ENCODE measurements at places on chromosomes 7 and 10. TPM values are rescaled to one million over a fixed set of nuclear protein-coding genes. Genes with fewer than 3 reads are reported as not detected.

DNA sequence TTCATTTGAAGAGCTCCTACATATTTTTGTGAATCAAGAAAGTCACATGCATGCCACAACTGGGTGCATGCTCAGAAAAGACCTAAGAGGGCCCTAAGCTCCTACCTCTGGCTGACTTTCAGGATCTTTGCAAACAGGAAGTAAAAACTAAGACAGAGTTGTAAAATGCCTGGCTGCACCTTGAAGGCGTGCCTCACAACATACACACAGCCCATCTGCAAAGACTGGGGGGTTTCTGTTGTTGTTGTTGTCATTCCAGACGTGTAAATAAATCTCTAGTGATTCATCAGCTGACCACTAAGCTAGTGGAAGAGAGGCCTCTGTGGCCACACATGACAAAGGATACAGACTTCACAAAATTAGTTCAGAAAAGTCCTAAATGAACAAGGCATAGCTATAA, 31.8 kb downstream of the SMURF1 start:
- no peak for DNase-seq

DNA sequence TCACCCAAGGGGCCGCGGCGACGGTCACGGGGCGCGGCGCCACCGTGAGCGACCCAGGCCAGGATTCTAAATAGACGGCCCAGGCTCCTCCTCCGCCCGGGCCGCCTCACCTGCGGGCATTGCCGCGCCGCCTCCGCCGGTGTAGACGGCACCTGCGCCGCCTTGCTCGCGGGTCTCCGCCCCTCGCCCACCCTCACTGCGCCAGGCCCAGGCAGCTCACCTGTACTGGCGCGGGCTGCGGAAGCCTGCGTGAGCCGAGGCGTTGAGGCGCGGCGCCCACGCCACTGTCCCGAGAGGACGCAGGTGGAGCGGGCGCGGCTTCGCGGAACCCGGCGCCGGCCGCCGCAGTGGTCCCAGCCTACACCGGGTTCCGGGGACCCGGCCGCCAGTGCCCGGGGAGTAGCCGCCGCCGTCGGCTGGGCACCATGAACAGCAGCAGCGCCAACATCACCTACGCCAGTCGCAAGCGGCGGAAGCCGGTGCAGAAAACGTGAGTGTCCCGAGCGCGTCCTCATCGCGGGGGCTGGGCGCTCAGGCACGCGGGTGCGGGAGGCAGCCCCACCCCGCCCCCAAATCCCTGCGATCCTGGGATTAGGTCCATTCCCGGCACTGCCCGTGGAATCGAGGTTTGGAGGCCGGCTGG, 509 bp downstream of the AHR start:
- peak; percentile 38 for DNase-seq

DNA sequence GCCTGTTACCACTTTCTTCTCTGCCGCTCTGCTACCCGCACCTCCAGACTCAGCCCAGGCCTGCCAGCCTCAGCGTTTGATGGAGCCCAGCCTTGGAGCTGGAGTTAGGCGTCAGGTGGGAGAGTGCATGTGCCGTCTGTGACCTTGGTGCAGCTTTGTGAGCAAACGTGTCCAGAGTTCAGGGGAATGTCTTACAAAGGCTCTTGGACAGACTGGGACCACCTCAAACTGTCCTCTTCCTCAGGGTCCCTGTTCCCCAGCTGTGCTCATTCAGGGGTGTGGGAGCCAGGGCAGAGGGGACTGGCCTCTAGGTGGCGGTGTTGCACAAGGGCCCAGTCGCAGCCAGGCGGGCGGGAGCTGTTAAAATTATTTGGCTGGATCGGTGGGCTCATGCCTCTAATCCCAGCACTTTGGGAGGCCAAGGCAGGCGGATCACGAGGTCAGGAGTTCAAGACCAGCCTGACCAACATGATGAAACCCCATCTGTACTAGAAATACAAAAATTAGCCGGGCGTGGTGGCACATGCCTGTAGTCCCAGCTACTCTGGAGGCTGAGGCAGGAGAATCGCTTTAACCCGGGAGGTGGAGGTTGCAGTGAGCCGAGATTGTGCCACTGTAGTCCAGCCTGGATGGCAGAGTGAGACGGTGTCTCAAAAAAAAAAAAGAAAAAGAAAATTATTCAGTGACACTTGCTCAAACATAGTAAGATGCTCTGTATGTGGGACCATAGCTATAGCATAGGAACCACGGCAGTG, 89.2 kb downstream of the ADCY1 start:
- DNase-seq: peak; percentile 9

The ADK gene
- 34.1 TPM for total RNA-seq

DNA sequence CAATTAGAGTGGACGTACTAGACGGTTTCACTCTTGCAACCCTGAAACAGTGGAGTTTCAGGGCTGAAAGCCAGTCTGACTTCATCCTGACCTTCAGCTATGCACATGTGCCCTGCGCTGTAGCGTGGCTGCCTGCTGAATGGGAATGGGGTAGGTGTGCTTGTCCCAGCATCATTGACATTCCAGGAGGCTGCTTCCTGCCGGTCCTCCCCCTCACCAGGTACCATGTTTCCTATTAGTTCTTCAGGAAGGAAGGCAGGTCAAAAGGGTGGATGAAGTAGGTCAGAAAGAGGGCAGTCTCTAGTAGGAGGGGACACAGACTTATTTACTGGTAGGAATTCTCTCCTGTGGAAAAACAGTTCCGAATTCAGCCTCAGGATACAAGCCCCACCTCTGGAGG, 551.8 kb upstream of the GALNT17 start:
- DNase-seq: no peak

DNA sequence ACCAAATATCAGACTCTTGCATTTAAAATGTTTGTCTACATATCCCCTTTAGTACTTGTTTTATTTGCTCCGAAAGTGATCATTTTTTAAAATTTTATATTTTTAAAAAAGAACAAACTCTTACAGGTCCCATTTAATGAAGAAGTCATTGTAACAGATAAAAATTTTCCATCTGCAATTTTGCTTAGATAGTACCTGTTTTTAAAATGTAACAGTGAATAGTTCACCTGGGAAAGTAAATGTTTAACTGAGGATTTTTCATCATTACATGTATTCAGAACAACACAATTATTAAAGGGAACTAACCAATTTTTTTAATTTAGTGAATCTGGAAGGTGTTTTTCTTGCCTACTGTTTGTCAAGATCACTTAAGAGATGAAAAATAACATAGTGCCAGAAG, 1099.5 kb upstream of the PHF14 start:
- no peak for DNase-seq

- DNase-seq: no peak
Measured at GRCh38 chr7:125644109-125644508, 714.5 kb upstream of the POT1 start.

DNA sequence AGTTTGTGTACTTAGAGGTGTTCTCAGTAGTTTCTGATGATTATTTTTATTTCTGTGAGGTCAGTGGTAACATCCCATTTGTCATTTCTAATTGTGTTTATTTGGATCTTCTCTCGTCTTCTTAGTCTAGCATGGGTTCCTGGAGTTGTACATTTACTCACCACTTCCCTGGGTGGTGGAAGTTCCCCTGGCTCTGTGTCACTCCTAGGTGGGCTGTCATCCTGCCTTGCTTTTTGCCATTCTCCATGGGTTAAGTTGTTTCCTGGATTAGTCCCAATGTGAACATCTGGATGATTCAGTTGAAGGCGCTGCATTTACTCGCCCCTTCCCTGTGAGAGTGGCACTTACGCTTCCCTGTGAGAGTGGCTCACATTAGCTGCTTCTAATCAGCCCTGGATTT, 48.2 kb downstream of the GSAP start:
- no peak for DNase-seq

GRCh38 chr10:31762316-31762715, 166.3 kb downstream of the ARHGAP12 start:
- no peak for DNase-seq

The NPY gene
- total RNA-seq: 55.6 TPM

GRCh38 chr7:50721661-50722259, 60.9 kb downstream of the GRB10 start:
- DNase-seq: peak; percentile 8

The MRLN gene
- not detected for total RNA-seq

DNA sequence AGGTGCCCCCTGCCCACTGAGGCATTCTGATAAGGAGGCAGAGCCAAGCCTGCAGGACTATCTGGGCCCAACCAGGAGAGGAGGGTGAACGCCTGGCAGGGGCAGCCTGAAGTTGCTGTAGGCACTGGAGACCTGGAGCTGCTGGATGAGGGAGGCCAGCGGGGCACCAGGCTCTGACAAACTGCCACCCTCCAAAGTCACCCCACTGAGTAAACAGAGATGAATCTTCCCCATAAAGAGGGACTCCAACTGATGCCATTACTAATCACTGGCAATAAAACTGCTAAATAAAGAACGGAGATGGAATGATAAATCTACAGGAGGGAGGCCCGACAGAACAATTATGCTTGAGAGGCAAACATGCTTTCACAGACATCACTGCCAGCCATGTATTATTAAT, 44.2 kb downstream of the DRGX start:
- no peak for DNase-seq

The GNGT1 gene
- not detected for total RNA-seq

DNA sequence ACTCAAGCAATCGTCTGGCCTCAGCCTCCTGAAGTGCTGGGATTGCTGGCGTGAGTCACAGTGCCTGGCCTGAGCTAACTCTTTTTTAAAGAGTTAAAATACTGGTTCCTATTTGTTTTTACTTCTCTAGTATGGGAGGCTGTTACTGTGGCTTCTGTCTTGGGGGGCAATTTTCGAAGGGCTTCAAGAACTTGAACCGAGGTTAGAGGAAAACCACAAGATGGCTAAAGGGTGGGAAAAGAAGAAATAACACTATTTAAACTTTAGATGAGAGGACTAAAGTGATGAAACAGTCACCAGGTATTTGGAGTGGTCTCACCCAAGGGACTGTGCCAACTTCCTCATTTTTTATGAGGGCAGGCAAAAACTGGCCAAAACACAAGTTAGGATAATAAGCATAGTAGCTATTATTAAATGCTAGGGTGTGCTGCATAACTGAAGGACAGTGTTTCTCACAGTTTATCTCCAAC, 17.8 kb downstream of the MET start:
- DNase-seq: no peak

DNA sequence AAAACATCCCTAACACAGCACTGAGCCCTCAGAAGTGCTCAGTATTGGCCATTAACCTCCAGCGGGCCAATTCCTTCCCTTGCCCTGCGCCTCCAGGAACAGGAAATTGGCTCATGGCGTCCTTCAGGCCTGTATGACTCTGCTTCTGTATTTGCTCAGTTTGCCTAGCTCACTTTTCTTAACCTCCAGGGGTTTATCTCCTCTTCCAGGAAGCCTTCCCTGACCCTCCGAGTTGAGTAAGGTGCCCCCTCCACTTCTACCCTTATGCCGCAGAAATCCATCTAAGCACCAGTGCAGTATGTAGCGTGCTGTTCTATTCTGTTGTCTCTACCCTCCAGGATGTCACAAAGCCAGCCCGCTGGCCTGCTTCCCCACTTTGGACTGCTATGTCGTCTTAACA, 1.1 kb upstream of the SFXN4 start:
- no peak for DNase-seq

- no peak for DNase-seq
Measured at GRCh38 chr10:78846760-78847159, 222.0 kb upstream of the ZMIZ1 start.

DNA sequence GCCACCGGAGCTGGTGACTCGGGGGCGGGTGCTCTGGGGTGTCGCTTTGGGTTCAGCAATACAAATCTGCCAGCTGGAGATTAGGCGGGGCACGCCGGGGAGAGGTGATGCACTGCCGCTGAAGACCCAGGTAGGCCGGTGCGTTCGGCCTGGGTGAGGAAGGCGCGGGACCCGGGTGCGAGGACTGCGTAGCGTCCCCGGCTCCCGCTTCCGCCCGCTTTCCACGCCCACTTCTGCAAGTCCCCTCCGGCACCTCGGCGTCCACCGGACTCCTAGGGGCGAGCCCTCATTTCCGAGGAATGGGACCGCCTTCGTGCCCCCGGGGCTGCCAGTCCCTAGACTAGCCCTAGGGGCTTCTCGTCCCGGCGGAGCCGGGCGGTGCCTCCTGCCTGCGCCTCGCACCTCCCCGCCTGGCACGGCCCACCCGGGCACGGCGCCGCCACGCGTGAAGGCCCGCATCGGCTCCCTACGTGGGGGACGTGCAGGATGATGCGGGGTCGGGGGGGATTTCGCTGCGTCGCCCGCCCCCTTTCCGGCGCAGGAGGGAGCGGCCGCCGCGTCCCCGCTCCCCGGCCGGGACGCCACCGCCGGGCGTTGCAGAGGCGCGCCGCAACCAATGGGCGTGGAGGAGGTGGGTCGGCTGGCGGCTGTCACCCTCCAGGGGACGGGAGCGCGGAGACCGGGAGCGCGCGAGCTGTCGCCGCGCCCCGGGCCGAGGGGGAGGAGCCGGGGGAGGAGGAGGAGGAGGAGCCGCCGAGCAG, 40.0 kb downstream of the HK1 start:
- DNase-seq: peak; percentile 93

GRCh38 chr7:84372712-84373111, 178.1 kb upstream of the SEMA3A start:
- DNase-seq: no peak

GRCh38 chr10:121469797-121470606, 128.2 kb downstream of the FGFR2 start:
- peak; percentile 33 for DNase-seq

GRCh38 chr10:131556061-131556896, 244.8 kb upstream of the TCERG1L start:
- DNase-seq: no peak

DNA sequence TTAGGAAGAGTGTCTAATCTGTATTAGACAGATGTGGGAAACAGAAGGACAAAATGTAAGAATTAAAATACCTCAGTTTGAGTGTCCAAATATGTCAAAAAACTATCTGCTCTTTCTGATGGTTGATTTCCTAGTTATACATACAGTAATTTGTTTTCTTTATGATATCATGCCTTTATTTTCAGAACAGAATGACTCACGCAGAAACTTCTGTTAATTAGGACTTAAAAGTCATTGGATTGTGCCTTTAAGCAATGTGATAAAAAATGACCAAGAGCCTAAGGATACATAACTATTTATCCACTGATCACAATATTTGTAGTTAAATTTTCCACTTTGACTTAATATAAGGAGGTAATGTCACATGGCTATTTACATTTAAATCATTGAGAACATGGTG, 206.7 kb upstream of the PTPRZ1 start:
- DNase-seq: no peak

DNA sequence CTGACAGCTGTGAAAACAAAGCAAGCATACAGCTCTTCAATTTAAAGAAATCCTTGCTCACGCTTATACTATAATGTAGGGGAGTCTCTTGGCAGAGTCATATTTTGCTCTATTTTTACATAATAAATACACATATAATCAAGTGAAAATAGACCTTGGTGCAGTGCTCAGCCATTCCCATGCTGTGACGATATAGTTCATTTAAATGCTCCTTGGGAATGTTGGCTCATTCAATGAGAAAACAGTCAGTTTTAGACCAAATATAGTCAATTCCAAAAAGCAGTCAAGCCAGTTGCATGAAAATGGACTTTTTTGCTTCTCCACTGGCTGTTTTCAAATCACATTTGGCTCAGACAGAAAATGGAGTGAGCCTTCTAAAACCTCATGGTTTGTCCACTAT, 587.4 kb downstream of the SUGCT start:
- no peak for DNase-seq

The CNOT4 gene
- 19.0 TPM for total RNA-seq

The SPDYE8 gene
- total RNA-seq: not detected

Data from prostate gland (tissue), 2 donors.